ENCODE measurements at places on chromosomes 6 and 20. TPM values are rescaled to one million over a fixed set of nuclear protein-coding genes. Genes with fewer than 3 reads are reported as not detected.

The C6orf52 gene
- total RNA-seq: 1.7 TPM

The RAD21L1 gene
- total RNA-seq: not detected

The PRICKLE4 gene
- not detected for total RNA-seq

The PHACTR1 gene
- 0.05 TPM for total RNA-seq

The RAMACL gene
- total RNA-seq: 0.32 TPM

Data from activated T-helper 2 cell treated with anti-CD3 and anti-CD28 coated beads, Interferon-gamma antibody, Interleukin-2, Interleukin-4, amounts not matched to agents 10 μg/mL and 5 μg/mL and 100 μg/mL, durations not matched to agents 14 hours and 24 hours and 36 hours (primary cell).